ENCODE measurements at places on chromosomes 16 and 17. TPM values are rescaled to one million over a fixed set of nuclear protein-coding genes. Genes with fewer than 3 reads are reported as not detected.

The GPR139 gene
- not detected for total RNA-seq

The IL4R gene
- total RNA-seq: 236 TPM

The SYT17 gene
- total RNA-seq: 3.9 TPM

The KRT24 gene
- not detected for total RNA-seq

The GDPD1 gene
- total RNA-seq: not detected

The RGS9 gene
- total RNA-seq: 4.3 TPM

The KRTAP17-1 gene
- total RNA-seq: not detected

The DNAAF1 gene
- 0.99 TPM for total RNA-seq

The SMTNL2 gene
- total RNA-seq: 0.33 TPM

The TLCD2 gene
- total RNA-seq: 2.6 TPM

The CRYM gene
- not detected for total RNA-seq

The GP2 gene
- 14,662 TPM for total RNA-seq

The CIAPIN1 gene
- 19.4 TPM for total RNA-seq

The FA2H gene
- 5.4 TPM for total RNA-seq

The RAB40C gene
- total RNA-seq: 37.2 TPM

The IKZF3 gene
- total RNA-seq: 0.78 TPM

The EPN3 gene
- total RNA-seq: 20.1 TPM

The GGA2 gene
- 59.3 TPM for total RNA-seq

The SDR42E1 gene
- 3.4 TPM for total RNA-seq

The SPNS2 gene
- total RNA-seq: 19.2 TPM

The WNK4 gene
- total RNA-seq: not detected

The TMEM238L gene
- not detected for total RNA-seq

The CENPN gene
- total RNA-seq: 4.3 TPM

The SOX8 gene
- 2.6 TPM for total RNA-seq

The FBXW10 gene
- total RNA-seq: not detected

The CLCN7 gene
- total RNA-seq: 115 TPM

The CTDNEP1 gene
- 33.5 TPM for total RNA-seq

The ANKRD40CL gene
- total RNA-seq: not detected

The FOXN1 gene
- total RNA-seq: not detected

The RUNDC3A gene
- not detected for total RNA-seq

The DPEP3 gene
- not detected for total RNA-seq

The RAB34 gene
- 18.2 TPM for total RNA-seq

The TVP23A gene
- total RNA-seq: not detected

The TPSG1 gene
- not detected for total RNA-seq

The KCNAB3 gene
- total RNA-seq: 1.3 TPM

The SMIM22 gene
- 4.7 TPM for total RNA-seq

Measured in body of pancreas (tissue), 4 donors.